ENCODE measurements at places on chromosomes 12 and 14.
A peak's percentile ranks its signal among the peaks of the same experiment; 100 is the strongest.

DNA sequence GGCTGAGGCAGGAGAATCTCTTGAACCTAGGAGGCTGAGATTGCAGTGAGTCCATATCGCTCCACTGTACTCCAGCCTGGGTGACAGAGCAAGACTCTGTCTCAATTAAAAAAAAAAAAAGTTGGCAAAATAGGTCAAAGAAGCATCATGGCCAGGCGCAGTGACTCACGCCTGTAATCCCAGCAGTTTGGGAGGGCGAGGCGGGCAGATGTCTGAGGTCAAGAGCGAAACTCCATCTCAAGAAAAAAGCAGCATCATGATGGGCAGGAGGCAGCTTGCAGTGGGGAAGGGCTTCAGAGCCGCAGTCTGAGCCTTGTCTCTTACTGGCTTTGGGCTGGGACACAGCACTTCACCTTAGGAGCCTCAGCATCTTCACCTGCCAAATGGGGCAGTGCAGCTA is 21.4 kb downstream of the TEAD4 start:
- DNase-seq, result no peak

DNA sequence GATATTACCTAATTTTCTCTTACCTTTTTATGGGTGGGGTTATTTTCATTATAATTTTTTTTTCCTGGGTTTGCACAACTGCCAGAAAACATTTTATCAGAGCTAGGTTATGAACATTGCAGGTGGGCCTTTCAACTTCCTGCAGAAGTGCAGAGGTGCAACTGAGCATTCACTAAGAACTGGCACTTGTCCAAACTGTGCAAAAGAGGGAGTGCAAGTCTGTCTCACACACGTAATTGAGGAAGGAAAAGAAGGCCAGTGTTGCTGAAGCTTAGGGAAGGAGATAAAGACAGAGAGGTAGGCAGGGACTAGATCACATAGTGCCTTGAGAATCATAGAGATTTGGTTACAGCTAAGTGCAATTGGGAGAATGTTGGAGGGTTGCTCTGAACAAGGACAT is 14.1 kb upstream of the AMN1 start:
- DNase-seq, result no peak

- DNase-seq, result no peak
These were observed 33.5 kb downstream of the MED13L start for GRCh38 chr12:116244001-116244400.

GRCh38 chr12:127214186-127214585 is 1052.8 kb upstream of the TMEM132C start:
- DNase-seq, result no peak

- no peak for DNase-seq
These were observed 1180.6 kb downstream of the VRK1 start for GRCh38 chr14:97977651-97978261.

GRCh38 chr14:59343585-59343984 is 121.6 kb downstream of the GPR135 start:
- no peak for DNase-seq

DNA sequence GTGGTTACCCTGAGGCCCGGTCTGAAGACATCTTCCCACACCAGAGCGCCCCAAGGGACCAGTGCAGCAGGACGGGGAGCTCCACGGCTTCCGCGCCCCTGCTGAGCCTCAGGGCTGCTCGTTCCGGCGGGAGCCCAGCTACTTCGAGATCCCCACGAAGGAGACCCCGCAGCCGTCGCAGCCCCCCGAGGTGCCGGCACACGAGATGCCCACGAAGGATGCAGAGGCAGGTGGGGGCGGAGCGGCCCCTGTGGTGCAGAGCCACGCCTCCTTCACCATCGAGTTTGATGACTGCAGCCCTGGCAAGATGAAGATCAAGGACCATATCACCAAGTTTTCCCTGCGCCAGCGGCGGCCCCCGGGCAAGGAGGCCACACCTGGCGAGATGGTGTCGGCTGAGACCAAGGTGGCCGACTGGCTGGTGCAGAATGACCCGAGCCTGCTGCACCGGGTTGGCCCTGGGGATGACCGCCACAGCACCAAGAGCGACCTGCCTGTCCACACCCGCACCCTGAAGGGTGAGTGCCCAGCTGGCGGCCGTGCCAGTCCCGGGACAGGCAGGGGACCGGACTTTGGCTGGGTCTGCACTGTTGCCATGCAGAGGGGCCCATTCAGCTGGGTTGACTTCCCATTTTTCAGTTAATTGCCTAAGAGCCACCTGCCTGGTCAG is 18.1 kb downstream of the CEP170B start:
- DNase-seq, result no peak

DNA sequence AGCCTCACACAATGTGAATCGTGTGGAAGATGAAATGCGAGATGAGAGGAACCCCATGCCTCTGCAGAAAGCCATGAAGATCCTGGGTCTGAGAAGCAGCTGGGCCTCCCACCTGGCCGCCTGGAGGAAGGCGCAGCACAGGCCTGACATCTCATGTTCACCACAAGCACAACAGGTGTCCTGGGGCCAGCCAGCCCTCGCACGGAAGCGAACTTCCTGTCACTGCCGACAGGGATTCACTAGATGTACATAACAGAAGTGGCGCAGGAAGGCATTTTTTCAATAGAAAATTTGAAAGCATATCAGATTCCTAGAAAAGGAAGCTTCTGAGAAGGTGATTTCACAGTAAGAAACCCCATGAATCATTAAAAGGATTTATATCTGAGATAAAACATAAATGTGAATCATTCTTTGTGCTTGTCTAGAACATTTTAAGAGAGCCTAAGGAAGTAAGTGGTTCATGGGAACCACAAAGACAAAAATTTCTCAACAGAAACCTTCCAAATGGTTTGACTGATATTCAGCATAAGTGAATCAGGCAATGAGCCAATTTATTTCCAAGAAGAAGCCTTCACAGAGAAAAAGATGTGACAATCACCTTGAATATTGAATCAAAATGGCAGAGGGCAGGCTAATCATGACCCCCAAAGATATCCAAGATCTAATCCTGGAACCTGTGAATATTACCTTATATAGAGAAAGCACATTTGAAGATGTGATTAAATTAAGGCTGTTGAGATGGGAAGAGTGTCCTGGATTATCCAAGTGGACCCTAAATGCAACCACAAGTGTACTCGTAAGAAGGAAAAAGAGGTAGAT is 311.9 kb downstream of the DUSP6 start:
- no peak for DNase-seq

DNA sequence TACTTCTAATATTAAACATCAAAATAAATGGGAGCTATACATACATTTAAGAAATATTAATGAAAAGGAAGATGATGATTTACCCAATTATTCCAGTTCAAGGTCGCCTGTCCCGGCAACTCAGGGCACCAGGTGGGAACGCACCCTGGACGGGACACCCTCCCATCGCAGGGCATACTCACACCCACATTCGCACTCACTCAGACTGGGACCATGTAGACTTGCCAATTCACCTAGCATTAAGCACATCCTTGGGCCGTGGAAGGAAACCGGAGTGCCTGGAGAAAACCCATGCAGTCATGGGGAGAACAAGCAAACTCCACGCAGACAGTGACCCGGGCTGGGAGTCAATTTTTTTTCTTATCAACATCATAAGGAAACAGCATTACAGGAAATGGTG is 474.9 kb downstream of the APAF1 start:
- no peak for DNase-seq

- DNase-seq, result no peak
These were observed 18.9 kb upstream of the NUDT4 start for GRCh38 chr12:93358821-93359220.

- DNase-seq, result no peak
These were observed 152.3 kb upstream of the EGLN3 start for GRCh38 chr14:34103176-34103575.

DNA sequence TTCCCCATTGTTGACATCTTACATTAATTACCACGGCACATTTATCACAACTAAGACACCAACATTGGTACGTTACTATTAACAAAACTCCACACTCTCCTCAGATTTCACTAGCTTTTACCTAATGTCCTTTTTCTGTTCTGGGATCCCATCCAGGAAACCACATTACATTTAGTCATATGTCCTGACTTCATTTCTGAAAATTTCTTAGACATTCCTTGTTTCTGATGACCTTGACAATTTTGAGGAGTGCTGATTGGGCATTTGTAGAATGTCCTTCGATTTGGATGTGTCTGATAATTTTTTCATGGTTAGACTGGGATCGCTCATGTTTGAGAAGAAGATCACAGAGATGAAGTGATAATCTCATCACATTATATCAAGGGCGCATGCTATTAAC is 34.6 kb upstream of the ACSM4 start:
- DNase-seq, result no peak

- DNase-seq, result no peak
These were observed 65.6 kb upstream of the CNOT2 start for GRCh38 chr12:70177631-70178030.

DNA sequence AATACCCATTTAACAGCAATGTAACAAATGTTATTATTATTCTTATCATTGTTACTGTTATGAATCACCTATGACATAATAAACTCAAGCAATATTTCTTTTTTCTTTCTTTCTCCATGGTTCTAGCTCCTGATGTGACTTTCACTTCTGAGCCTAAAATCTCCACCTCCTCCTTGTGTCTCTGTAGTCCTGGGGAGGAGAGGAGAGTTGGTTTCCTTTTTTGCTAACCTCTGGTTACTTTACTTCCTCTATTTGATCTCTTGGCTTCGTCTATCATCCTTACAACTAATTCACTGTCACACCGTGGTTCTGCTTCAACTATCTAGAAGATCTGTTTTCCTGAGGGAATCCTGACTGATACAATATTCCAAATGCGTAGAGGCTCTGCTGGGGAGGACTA is 456.6 kb downstream of the VRK1 start:
- DNase-seq, result no peak

- no peak for DNase-seq
These were observed 21.2 kb upstream of the CCDC88C start for GRCh38 chr14:91438845-91439244.

- DNase-seq, result no peak
These were observed 90.7 kb downstream of the ZFP36L1 start for GRCh38 chr14:68702135-68702534.

DNA sequence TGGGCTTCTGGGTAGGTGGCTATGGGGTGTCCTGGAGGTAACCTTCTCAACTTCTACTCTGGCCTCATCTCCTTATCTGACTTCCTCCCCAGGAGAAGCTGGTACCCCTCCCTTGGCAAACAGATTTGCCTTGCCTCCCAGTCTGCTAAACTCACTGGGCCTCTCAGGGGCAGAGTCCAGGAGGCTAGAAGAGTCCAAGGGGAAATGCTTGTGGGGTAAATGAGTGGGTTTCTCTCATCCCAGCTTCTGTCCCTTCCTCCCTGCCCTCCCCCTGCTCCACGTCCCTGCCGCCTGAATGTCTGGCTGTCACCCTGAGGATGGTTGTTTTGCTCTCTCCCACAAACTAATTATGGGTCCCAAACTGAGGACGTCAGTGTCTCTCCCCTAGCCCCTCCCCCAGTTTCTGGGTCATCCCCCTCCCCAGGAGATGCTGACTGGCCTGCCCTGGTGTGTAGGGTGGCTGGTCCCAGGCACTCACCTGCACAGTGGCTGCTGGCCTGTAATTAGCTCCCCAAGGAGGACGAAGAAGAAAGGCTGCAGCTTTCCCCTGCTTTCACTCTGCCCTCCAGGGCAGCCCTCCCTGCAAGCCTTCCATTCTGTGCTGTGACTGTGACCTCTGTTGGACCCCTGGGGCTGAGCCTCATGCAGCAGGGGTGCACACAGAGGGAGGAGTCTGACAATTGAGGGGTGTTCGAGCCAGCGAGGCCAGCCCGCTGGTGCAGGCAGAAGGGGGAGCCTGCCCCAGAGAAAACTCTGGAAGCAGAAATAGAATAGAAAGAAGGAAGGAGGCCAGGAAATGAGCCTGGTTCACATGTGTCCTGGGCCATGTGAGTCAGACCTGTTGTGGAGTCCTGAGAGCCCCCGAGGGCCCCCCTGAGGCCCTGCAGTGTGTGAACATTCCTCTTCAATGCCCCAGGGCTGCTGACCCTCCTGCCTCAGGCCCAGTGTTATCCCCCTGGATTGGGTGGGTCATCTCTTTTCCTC is at the start of gene LRP1-AS:
Gene LRP1-AS (minus strand): TSS at position 659 of the 984 bp plus-strand sequence.
- DNase-seq, result no peak

GRCh38 chr12:45338272-45338671 is 122.4 kb downstream of the ANO6 start:
- DNase-seq, result peak; percentile 22

- no peak for DNase-seq
These were observed at the start of gene AMDHD1 for GRCh38 chr12:95943330-95943842. TSS of gene AMDHD1 (plus strand) at chr12:95943331. CDS start at chr12:95943399, 68 bp downstream.

- no peak for DNase-seq
These were observed 133.5 kb upstream of the KRAS start for GRCh38 chr12:25384038-25384892.

- no peak for DNase-seq
These were observed 750.5 kb upstream of the TMEM132C start for GRCh38 chr12:127516467-127516866.

GRCh38 chr14:36820111-36820709 is 158.6 kb downstream of the PAX9 start:
- no peak for DNase-seq

- no peak for DNase-seq
These were observed 763.9 kb upstream of the MGAT4C start for GRCh38 chr12:87020071-87020470.

DNA sequence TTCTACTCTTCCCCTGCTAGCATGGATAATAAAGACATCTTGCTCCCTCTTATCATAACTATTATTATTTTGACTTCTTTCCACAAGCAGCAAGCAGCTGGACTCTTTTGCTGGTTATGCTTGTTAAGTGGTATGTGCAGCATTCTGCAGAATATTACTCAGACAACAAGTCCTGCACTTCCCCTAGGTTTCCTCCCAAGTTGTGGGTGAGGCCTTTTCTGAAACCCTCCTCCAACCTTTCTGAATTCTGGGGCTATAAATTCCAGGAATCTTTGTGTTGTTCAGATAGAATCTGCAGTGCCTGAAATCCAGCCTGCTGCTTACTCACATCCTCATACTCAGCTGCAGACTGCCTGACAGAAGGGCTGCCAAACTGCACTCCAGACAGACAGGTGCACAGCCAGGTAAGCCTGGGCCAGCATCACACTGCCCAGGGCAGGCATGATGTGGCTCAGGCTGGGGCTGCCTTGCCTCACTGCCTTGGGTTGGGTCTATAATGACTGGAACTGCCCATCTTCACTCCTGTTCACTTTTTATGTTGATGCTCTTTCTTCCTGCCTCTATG is 6.2 kb upstream of the DHRS2 start:
- no peak for DNase-seq

DNA sequence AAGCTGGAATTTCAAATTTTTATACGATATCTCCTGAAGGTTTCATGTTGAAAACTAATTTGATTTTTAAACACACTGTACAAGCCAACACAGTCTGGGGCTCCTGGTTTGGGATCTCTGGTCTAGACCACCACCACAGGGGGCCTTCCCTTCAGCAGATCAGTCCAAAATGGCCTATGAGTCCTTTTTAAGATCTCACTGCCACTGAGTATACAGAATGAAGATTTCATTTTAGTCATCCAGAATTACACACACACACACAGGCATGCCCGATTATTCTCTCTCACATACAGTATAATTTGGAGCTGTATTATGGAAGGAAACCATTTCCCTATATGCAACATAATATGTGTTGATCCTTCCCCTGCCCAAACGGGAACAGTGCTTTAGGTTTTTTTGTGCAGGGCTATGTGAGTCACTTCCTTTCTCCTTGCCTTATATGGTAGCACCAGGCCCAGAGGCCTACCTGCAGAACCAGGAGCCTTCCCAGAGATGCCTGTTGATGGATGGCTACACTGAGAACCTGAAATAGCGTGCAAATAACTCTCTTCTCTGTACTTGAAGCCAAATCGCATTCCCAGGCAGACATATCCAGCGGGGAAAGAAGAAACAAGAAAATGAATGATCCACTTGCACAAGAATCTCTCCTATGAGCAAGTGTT is 28.1 kb upstream of the WNK1 start:
- DNase-seq, result no peak

GRCh38 chr12:14896521-14897169 is 11.0 kb upstream of the MGP start:
- DNase-seq, result peak; percentile 82

All from forelimb muscle (tissue), 1 donor.